Fibroblast of skin of right biceps (primary cell): ENCODE measurements at places on chromosomes 5 and 9.

DNA sequence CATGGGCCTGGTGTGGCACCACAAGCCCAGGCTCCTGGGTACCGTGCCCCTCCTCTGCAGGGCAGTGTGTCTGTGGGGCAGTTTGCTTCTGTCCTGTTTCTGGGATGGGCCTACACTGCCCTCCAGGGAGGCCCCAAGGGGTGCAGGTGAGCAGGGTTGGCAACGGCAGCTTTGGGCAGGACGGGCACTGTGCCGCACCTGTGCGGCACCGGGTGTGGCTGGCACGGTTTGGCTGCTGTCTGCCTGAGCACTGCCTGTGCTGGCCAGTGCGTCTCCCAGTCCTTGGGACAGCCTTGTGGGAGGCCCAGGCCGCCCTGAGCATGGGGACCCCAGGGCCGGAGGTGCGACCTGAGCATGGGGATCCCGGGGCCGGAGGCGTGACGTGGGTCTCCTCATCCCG is 37.2 kb downstream of the RXRA start:
- DNase-seq, result no peak

DNA sequence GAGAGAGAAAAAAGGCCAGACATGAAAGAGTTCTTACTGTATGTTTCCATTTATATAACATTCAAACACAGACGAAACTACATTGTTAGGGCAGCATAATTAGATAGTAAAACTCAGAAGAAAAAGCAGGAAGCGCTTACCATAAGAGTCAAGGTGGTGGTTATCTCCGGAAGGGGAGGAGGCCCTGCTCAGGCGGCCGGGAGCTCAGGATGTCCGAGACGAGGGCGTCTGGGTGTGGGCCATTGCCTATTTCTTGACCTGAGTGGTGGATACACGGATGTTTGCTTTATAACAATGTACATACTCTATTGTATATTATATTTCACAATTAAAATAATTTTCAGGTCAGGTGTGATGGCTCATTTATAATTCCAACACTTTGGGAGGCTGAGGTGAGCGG is 80.9 kb upstream of the COL5A1 start:
- no peak for DNase-seq

GRCh38 chr5:73921741-73922140 is 295.7 kb downstream of the ARHGEF28 start:
- no peak for DNase-seq

DNA sequence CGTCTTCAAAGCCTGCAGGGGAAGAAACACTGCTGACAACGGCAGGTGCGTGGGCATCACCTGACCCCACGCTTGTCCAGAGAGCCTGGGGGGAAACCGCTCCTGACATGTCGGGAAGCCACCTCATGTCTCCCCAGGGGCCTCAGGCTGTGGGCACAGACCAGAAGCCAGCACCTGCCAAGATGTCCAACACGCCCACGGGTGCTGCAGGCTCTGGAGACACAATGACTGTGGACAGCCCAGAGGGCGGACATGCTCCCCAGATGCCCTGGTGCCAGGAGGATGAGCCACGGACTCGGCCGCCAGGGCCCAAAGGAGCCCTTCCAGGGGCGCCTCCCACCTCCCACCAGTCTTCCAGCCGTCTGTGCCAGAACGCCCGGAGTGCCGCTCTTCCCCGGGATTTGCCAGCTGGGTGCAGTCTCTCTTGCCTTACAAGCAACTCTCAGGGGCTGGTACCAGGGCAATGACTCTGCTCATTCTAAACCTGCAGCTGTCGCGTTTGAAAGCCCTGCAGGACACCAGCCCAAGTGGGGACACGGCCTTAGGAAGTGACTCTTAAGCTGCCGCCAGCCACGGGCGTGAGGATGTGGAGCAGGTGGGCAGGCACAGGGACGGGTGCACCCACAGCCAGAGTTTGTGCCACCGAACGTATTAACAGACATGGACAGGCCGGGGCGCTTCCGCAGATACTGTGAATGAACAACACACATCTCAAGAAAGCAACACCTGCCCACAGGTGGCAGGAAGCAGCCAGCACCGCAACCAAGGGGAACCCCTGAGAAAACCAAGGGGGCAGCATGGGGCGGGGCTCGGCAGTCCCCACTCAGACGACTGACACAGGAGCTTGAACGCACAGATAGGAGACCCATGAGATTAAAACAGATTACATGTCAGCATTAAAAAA is 6.8 kb upstream of the LHX3 start:
- no peak for DNase-seq
